IMR-90 (cell line): ENCODE measurements at places on chromosomes 13 and 19. TPM values are rescaled to one million over a fixed set of nuclear protein-coding genes. Genes with fewer than 3 reads are reported as not detected.

The PCDH20 gene
- not detected in 2 replicates for polyA plus RNA-seq

GRCh38 chr19:31709476-31709875 lies 360.2 kb upstream of the TSHZ3 start:
- DNase-seq, result no peak

GRCh38 chr13:26024558-26024957 lies 27.3 kb downstream of the SHISA2 start:
- no peak for DNase-seq

DNA sequence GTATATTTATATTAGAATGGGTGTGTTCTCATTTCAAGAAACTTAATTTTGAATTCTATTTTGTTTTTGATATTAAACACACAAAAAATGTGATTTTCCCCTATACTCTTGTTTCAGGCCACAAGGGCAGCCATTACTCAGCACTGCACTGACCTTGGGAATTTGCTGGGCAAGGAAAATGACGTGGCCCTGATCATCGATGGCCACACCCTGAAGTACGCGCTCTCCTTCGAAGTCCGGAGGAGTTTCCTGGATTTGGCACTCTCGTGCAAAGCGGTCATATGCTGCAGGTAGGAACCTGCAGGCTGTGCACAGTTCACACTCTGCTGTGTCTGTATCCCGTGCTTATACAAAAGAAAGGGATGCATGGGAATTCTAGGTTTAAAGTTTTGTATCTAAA lies 327.3 kb downstream of the ATP8A2 start:
- DNase-seq, result no peak

DNA sequence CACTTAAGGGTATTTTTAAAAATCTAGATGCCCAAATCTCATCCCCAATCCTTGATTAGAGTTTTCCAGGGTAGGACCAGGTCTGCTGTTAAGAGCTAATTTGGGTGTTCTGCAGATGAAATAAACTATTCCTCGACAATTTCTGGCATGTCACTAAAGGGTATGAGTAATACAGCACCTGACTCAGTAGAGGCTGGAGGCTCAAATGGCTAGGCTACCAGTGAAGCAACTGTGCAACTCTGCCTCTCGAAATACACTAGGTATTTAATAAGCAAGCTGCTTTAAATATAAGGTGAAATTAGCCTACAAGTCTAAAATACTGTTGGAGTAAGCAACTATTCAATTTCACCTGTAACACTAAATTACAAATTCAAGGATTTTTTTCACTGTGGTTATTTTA lies 1.5 kb downstream of the RNF6 start:
- DNase-seq, result peak; percentile 68

- no peak for DNase-seq
Observed at GRCh38 chr13:80462567-80462966, 121.6 kb upstream of the SPRY2 start.

- peak; percentile 25 for DNase-seq
Observed at GRCh38 chr13:79459906-79460305, 21.0 kb upstream of the NDFIP2 start.

The LGALS4 gene
- polyA plus RNA-seq, result 0.10 and 0.29 TPM in 2 replicates

DNA sequence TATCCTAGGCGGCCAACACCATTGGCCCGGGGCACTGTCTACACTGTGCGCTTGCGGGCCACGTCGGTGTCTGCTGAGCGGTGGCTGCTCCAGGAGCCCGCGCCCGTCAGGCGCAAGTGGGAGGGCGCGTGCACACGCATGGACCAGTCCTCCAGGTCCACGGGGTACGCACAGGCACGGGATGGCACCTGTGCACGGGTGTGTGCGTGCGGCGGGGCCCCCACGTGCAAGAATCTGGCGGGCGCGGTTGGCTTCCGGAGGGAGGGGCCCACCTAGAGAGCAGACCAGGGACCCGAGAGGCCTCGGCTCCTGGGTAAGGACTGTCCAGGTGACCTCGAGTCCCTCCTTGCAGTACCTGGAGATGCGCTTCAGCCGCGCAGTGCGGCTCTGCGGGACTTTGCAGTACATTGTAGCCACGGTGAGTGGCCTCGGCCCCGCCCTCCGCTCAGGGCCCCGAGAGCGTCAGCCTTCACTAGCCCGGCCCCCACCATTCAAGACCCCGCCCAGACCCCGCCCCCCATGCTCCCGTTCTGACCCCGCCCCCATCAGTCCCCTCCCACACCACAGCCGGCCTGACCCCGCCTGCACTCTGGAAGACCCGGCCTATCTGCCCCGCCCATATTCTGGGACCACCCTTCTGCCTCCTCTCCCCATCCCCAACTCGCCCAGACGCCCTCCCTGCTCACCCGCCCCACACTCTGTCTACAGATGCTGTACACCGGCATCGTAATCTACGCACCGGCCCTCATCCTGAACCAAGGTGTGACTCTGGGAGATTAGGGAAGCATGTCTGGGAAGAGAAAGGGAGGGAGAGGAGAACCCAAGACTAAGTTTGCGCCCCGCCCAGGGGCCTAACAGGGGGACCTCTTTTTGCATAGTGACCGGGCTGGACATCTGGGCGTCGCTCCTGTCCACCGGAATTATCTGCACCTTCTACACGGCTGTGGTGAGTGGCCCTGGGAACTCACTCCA lies 2.3 kb downstream of the SLC5A5 start:
- no peak for DNase-seq

The KCNN1 gene
- polyA plus RNA-seq, result 0.09 and 0.36 TPM in 2 replicates

DNA sequence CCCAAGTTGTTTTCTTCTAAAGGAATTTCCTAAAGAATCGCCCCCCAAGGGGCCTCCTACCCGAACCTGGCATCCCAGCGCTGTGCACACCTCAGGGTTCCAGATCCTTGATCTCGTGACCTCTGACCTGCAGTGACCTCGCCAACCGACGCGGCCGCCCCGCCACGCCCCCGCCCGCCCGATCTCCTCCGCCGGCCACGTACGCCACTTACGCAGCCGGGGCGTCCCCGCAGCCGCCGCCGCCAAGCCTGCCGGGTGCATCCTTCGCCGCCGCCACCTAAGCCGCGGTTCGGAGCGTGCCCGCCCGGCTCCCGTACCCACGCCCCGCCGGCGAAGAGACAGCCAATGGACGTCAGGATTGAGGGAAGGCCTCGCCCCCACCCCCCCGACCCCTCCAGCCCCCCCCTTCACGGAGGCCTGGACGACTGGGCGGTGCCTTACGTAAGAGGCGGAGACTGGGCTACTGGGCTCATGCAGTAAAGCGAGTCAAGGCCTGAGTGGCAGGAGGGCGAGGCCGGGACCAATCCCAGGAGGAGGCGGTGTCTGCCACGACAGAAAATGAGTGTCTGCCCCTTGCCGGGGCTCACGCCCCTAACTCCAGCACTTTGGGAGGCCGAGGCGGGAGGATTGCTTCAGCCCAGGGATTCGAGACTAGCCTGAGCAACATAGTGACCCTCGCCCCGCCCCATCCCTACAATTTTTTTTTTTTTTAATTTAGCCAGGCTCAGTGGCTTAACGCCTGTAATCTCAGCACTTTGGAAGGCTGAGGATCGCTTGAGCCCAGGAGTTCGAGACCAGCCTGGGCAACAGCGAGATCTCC lies at the start of gene YIF1B:
Gene YIF1B (minus strand): TSS at position 291 of the 820 bp plus-strand sequence. CDS start 30 bp downstream, at position 261.
- DNase-seq, result peak; percentile 96
